ENCODE measurements at places on chromosomes 1 and 21.

DNA sequence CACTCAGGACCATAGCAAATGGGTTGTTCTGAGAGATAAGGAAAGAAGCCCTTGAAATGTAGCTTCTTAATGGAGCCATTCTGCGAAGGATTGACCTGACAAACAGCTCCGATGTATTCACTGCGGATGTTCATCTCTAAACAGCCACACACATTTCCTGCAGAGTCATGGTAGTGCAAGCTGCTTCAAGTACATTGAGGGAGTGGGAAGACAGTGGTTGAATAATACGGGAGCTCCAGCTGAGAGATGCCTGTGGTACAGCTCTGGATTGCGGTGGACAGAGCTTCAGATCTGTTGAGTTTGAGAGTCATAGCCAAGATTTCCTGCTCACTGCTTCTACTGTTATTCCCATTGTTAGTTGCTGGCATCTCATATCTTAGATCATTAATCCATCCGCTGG is 86.6 kb downstream of the ZBTB18 start:
- peak; percentile 1 for DNase-seq

GRCh38 chr1:242008826-242009495 is 10.1 kb upstream of the MAP1LC3C start:
- no peak for DNase-seq

- DNase-seq = peak; percentile 41
Measured at GRCh38 chr21:38520511-38520910, 22.2 kb upstream of the ERG start.

DNA sequence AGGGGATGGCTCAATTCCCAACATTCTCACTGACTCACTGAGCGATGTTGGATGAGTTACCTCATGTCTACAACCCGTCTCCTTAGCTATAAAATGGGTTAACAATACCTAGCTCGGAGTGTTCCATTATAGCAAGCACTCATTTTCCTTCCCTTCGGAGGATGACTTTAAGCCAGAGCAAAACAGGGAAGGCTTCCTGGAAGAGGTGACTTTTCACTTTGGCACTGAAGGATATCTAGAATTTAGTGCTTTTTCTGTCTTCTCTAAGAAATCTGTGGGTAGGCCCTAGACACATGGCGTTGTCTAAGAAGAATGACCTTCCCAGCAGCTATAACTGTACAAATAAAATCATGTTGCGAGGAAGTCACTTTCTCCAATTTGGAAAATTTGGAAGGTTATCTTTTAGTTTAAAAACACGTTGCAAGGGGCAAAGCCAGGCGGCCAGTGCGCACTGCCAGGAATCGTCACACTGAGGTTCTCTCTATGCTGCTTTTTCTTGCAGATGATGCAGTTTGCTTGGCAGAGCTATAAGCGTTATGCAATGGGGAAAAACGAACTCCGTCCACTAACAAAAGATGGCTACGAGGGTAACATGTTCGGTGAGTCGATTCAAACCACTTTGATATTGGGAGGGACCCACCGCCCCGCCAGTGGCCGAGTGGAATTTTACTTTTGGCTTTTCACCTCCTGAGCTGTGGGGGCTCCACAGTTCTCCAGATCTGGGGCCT is 69.5 kb downstream of the MAN1C1 start:
- DNase-seq = no peak

GRCh38 chr1:59752556-59753414 is 62.0 kb upstream of the HOOK1 start:
- no peak for DNase-seq

GRCh38 chr1:174289644-174290310 is 130.5 kb downstream of the RABGAP1L start:
- DNase-seq = no peak
